ENCODE measurements at places on chromosomes 11 and 22.

DNA sequence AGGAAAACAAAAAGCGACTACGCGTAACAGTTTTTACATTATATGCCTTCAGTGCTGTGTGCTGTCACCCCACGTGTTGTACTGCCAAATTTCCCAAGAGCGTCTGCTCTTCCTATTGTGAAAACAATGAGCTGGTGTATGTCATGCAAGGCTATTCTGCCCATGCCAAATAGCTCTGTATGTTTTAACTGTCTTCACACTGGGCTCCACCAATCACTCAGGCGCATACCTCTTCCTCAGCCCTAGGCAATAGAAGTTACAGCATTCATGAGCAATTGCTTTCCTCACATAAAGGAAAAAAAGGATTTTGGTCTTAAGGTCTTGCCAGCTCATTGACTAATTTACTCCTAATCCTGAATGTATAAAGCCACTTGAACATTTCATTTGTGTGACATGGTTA, 606.8 kb downstream of the NTM start:
- DNase-seq: no peak

DNA sequence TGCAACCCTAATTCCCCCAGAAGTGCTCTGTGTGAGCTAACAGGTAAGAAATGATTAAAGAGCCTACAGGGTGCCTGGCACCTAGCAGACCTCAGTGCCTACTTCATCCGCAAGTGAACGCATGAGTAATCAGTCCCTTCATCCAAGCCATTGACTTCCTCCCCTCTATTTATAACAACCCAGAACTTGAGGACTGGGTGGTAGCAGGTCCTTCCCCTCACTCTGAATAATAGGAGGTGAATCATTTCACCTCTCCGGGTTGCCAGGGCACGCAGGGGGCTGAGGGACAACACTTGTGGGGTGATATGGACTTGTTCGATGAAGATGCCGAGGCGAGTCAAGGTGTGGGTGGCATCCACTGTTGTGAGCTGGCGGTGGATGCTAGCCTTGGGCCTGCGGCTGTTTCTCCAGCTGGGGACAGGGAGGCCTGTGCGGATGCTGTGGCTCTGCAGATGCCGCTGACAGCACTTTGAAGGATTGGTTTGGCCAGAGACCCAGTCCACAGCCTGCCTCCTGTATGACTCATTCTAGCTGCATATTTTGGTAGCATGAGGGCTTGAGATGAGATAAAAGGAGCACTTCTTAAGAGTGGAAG, 11.7 kb upstream of the SORL1-AS1 start:
- DNase-seq: peak; percentile 61

- DNase-seq: no peak
Measured at GRCh38 chr22:29810216-29810615, 27.9 kb downstream of the ASCC2 start.

DNA sequence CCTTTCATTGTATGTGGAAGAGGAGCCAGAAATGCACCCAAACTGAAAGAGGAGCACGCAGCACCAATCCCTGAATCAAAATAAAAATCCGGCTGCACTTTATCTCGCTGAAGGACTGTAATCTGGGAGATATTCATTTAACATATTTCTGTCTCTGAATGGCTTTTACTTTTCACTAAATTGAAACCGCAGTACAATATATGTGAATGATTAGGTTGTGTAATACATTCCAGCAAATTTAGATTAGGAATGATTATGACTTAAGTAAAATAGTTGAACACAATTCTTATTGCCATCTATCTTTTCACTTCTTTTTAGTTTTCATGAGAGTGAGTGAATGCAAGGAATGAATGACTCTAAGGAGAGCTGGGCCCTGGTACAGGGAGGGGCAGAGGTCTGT, 232.1 kb downstream of the ST3GAL4 start:
- DNase-seq: no peak

DNA sequence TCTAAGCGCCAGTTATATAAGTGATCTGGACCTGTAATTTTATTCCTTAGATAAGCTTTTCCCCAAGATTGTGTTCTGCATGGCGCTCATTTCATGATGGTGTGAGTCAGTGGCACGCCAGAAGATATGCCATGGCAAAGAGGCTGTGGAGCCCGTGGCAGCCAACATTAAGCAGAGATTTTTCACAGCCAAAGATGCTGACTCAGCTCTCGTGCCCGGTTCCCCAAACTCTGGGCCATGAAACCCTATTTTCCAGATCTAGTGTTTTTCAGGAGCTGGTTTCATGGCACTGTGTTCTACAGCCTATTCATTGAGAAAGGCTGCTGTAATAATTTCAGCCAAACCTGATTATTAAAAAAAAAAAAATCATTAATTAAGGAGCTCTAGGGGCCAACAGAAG, 15.4 kb upstream of the LINC01488 start:
- DNase-seq: no peak

DNA sequence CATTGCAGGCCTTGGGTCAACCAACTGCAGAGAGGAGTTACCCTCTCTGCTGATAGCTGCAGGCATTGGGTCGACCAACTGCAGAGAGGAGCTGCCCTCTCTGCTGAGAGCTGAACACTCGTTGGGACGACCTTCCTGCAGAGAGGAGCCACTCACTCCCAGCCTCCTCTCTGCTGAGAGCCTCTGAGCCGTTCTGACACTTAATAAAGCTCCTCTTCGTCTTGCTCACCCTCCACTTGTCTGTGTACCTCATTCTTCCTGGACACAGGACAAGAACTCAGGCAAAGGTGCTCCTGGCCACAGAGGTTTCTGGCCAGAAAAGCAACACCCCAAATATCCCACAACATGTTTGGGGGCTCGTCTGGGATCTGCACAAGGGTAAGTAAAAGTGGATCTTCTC, 7.5 kb upstream of the PKP3 start:
- DNase-seq: no peak

DNA sequence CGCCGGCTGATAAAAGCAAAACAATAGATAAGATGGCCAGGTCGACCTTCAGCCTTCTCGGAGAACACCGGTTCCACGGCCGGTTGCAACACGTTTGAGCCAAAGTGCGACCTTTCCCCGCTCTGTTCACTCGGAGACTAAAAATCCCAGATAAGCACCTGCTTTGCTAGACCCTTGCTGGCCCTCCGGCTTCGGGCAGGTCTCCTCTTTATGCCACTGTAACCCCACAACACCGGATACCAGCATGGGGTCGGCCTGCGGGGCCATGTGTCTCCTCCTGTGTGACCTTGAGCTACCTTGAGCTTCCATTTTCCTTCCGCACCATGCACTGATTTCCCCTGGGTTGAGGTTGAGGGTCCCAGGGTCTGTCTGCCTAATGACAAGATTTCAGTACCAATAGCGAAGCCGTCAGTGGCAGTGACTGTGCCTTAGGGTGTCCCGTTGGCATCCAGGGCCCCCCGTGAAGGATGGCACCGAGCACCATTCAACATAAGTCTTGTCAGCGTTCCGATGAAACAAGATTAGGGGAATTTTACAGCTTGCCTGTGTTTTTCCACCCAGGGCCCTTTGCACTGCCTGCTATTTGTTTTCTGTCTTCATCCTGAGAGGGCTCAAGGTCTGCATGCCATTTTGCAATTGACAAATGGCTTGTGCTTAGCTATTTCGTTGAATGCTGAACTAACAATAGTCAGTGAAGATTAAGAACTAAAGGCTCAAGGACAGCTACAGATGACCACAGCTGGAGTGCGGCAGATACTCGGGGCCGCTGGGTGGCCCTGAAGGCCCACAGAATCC, 118.6 kb downstream of the KCNQ1 start:
- no peak for DNase-seq

DNA sequence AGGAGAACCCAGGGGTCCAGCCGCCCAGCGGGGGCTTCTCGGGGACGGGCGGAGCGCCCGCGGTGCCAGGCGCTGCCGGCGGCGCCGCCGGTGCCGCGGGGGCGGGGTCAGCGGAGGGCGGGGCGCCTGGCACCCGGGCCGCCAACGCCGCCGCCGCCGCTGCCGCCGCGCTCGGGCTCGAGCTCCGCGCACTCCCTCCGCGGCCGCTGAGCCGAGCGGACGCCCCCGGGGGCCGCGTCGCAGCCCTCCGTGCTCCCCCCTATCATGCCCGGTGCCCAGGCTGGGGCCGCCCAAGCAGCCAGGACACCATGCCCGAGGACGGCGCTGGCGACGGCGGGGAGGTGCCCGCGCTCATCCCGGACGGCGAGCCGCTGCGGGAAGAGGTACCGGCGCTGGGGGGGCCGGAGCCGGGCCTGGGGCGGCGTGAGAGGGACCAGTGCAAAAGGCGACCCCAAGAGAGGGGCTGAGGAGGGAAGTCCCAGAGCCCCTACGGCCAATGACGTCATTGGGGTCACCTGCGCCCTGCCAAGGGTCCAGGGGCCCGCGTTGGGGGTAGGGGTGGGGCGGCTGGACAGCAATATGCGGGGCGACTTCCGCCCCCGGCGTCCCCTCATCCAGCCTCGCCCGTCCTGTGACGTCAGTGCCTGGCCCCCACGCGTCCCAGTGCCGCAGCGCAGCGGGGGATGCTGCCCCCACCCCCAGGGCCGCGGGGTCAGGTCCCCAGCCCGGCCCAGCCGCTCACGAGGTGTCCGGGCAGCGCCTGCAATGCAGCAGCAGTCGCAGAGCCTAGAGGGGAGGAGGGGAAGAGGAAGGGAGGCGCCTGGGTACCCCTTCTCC, at the start of gene TMEM151A:
TSS of gene TMEM151A (plus strand) at position 189 of the 837 bp plus-strand sequence. CDS start at position 309, 120 bp downstream.
- DNase-seq: no peak

- DNase-seq: no peak
Measured at GRCh38 chr11:47768101-47768612, 1.0 kb upstream of the FNBP4 start.

- peak; percentile 24 for DNase-seq
Measured at GRCh38 chr22:49305214-49305965, 522.3 kb downstream of the BRD1 start.

GRCh38 chr11:35548925-35549561, 23.6 kb upstream of the PAMR1 start:
- DNase-seq: no peak
